IMR-90 (cell line): ENCODE measurements at places on chromosomes 1 and 21. TPM values are rescaled to one million over a fixed set of nuclear protein-coding genes. Genes with fewer than 3 reads are reported as not detected.

FCMR gene
- total RNA-seq: not detected in 2 replicates

GRCh38 chr1:118266436-118266835 is 81.4 kb upstream of the SPAG17 start:
- DNase-seq: no peak

CELA2B gene
- not detected in 2 replicates for total RNA-seq

GRCh38 chr21:34553151-34553952 is 41.3 kb upstream of the KCNE1 start:
- peak; percentile 82 for DNase-seq

LENEP gene
- total RNA-seq: not detected in 2 replicates

DNA sequence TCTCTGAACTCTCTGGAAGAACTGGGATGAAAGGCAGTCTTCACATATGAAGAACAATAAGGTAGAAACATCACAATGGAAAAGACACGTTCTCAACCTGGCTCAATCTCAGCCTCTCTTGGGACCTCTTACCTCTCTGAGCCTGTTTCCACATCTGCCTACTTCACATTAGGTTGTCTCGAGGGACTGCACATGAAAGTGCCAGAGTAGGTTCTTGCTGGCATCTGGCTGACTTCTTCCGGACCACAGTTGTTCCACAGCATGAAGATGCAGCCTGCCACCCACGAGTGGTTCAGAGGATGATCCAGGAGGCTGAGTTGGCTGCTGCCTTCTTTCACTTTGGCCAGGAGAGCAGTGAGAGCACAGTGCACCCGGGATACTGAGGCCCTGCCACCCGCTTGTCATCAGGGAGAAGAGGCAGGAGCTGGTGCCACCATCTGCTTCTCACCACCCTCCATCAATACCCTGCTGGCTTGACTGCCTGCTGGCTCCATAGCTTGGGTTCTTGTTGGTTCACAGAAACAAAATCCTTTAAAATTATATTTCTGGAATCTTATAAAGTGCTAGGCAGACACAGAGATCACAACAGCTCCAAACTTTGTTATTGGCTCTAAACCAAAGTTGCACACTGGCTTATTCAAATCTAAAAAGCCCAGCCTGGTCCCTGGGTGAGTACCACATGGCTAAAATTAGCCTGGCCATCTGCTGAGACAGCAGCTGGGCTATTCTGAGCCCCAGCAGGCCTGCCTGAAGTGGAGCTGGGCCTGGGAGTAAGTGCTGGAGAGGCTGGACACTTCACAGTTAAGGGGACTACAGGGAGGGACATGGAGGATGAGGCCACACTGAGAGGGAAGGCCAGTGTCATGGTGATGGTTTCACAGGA is 46.9 kb upstream of the LIN9 start:
- DNase-seq: no peak

- no peak for DNase-seq
Observed at GRCh38 chr1:156073740-156074139, 8.5 kb downstream of the MEX3A start.

PALMD gene
- 0.72 and 1.1 TPM in 2 replicates for total RNA-seq

SIM2 gene
- 1.9 and 2.2 TPM in 2 replicates for total RNA-seq

DNA sequence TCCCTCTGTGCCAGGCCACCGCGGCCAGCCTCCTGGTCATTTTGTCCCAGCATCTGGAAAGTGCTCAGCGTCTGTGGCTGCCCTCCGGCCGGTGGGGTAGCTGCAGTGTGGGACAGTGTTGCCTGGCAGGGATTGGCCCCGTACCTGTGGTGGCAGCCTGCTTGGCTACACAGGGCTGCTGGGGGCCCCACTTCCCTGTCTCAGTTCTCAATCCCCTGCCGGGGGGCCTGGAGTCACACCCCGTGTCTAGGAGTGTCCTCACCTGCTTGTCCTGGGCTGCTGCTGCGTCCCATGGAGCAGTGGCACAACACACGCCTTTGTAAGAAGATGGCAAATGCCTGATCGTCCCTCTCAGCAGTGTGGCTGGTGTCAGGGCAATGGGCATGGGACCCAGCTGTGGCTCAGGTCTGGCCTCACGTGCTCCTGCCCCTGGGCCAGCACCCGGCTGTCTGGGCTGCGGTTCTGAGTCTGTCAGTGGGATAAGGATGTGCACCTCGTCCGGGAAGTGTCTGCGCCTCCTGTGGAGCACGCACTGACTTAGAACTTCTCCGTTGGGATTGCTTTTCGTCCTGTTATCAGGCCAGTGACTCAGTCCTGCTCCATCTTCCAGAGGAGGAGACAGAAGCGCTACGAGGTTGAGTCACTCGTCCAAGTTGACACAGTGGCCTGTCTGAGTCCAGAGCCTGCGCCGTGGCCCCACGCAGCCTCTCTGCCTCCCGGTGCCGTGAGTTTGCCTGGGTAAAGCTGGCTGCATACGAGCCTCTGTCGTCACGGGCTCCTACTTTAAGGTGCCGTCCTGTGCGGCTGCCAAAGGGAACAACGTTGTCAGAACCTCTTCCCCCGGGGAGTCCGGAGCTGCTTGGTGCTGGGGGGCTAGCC is 41.0 kb downstream of the CRYAA start:
- peak; percentile 81 for DNase-seq

GRCh38 chr1:184021728-184022127 is 15.8 kb downstream of the COLGALT2 start:
- DNase-seq: no peak

KLHDC7A gene
- not detected in 2 replicates for total RNA-seq

DNA sequence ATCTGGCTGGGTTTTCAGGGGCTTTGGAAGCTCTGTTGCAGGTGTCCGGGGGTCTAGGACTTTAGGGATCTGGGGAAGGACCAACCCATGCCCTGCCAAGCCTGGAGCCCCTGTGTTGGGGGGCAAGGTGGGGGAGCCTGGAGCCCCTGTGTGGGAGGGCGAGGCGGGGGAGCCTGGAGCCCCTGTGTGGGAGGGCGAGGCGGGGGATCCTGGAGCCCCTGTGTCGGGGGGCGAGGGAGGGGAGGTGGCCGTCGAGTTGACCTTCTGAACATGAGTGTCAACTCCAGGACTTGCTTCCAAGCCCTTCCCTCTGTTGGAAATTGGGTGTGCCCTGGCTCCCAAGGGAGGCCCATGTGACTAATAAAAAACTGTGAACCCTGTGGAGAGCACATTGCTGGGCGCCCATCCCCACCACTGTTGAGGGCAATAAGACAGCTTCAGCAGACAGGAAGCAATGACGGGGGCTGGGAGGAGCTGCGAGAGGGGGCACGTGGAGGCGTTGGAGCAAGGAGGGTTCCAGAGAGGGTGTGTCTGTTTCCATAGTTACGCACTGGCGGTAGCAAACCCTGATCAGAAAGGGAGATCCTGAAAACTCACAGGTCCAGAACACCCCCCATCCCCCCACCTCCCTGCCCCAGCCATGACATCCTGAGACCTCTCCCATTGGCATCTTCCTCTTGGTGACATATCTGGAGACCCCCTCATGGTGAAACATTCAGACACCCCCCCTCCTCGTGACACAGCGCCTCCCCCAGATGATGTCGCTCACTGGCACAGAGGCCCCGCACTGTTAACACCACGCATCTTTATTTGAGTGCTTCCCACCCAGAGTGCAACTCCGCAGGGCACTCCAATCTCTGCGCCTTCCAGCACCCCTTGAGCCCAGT is 8.4 kb downstream of the MYBPH start:
- no peak for DNase-seq

DNA sequence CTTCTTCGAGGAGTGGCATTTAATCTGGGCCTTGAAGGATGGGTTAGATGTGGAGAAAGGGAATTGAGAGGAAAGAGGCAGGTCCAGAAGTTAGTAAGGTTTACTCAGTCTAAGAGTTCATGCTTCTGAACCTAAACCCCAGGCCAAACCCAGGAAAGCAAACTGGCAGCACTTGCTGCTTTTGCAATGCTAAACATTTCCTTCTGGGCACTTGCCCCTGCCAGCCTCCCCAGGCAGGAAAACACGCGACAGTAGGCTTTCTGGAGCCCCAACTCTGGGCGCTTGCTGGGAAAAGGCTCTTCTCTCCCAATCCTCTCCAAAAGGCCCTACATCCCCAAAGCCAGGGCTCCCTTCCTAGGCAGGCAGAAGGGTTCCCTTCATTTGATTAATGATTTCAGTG is 2.5 kb downstream of the OLFML2B start:
- no peak for DNase-seq

DNA sequence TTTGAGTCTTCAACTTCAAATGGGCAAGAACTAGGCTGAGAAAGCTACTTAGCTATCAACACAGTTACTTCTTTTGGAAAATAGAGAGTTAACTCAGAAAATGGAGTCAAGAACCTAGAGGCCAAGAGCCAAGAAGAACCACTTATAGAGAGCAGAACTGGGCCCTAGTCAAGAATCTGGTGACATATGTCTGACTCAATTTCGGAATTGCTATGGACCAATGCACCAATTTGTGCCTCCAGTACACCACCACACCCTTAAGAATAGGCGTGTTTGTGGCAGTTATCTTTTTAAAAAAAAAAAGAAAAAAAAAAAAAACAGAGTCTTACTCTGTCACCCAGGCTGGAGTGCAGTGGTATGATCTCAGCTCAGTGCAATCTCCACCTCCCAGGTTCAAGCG is 7.8 kb downstream of the S100A2 start:
- DNase-seq: no peak

GRCh38 chr1:6519935-6520671 is 28.6 kb upstream of the PLEKHG5 start:
- DNase-seq: peak; percentile 80

GRCh38 chr1:98253145-98253544 is 332.3 kb upstream of the DPYD start:
- no peak for DNase-seq

DNA sequence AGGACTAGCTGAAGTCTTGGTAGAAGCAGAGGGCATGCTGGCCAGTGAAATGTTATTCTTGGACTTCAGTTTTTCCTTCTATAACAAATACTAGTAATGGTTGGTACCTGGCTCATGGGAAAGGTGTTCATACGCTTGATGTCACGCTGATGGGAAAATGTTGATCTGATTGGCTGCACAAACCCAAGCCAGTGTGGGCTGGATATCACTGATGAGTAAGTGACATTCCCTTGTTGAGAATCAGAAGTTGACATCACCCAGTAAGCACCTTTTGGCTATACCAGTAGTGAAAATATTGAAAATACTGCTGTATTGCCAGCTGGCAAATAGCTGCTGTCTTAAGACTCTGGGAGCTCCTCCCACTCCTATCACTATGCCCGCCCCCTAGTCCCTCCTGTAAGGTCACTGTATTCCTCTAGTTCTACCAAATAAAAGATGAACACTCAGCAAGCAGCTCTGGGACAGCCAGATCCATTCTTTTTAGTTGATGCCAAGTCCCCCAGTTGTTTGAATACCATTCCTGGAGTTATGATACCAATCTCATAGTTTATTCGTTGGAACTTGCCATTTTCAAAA is 168.2 kb downstream of the GRIK1 start:
- DNase-seq: no peak

GRCh38 chr21:32978331-32979270 is 47.1 kb upstream of the OLIG2 start:
- DNase-seq: no peak

DNA sequence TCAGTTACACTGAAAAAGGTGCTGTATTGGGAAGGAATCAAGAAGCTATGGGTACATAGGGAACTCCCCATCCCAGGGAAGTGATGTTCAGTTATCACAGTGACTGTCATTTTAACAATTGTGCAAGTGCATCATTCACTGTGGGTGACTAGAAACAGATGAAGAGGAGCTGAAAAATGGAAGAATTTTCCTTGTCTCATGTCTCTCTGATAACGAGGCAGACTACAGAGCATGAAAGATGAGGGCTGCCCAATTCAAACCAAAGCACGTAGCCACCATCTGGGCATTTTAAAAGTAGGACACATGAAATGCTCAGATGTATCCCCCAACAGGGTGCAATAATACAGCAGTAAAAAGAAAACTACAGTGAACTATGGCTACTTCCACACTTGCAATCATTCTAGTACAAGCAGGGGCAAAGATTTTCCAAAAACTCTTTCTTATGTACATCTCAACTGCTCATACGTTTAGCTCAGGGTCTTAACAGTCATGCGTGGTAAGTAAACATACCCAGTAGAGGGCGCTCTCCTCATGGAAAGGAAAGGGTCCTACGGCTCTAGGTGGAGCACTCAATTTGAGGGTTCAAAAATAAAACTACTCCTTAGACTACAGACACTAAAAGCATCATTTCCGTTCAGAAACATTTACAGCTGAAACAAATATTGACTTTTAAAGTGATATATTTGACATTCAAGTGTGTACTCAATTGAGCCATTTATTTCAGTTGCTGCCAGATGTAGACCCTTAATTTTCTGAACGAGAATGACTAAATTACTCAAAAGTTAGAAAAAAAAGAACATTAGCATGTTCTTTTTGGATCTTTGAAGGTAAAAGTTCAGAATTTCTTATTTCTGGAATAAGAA is 143.2 kb downstream of the KCTD3 start:
- DNase-seq: peak; percentile 69

DNA sequence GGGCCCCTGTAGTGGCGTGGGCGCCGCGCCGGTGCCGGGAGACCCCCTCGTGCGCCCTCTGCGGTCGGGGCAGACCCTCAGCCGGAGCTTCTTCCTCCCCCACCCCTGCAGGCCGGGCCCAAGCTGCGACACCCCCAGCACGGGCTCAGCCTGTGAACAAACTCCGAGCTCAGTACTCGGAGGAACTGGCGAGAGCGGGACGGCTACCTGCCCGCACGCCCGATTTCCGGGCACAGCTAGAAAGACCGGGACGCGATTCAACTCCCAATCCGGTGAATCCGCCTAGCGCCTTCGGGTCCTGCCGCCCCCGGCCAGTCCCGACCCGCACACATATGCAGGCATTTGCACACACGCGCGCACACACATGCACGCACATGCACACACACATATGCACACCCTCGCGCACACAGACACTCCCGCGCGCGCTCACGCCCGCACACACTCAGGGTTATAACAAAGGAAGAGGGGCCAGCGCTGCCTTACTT is 580 bp upstream of the BLACAT1 start:
- no peak for DNase-seq

DNA sequence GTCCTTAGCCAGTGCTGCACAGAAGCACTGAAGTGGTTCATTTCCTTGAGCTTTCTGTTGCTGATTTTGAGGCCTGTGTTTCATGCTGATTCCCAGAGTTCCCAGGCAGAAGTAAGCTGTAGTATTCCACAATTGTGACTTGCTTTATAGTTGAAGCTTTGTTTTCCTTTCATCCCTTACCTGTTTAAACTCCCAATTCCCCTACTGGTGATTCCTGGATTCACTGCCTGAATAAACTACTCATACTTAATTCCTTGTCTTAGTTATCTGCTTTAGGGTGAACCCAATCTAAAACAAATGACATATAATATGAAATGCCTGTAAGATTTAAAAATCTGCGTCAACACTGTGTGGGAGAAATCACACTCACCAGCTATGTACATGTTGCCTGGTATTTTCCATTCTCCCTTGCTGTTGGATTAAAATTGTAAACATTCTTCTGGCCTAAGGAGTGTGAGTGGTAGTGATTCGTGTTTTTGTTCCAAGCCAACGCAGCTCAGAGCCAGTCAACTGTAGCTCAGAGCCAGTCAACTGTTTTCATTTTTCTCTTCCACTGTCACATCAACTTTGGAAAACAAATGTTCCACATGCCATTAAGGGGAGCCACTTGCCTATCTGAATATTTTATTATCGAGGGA is 879.4 kb downstream of the MRPL39 start:
- DNase-seq: peak; percentile 52

GRCh38 chr1:102431253-102431652 is 434.5 kb upstream of the OLFM3 start:
- no peak for DNase-seq

- peak; percentile 41 for DNase-seq
Observed at GRCh38 chr1:99305626-99306025, 41.3 kb downstream of the PLPPR4 start.

CFAP45 gene
- total RNA-seq: 0.56 and 0.72 TPM in 2 replicates
